Retinal pigment epithelial cell (primary cell): ENCODE measurements at places on chromosomes 2 and 18.
A peak's percentile ranks its signal among the peaks of the same experiment; 100 is the strongest.

GRCh38 chr18:11516751-11517503 lies 92.5 kb upstream of the SLC35G4 start:
- DNase-seq, result no peak

GRCh38 chr2:43418680-43419079 lies 177.2 kb downstream of the THADA start:
- DNase-seq, result no peak

- DNase-seq, result no peak
These were observed 9.5 kb upstream of the RPRM start for GRCh38 chr2:153488072-153488471.

- peak; percentile 56 for DNase-seq
These were observed 92.6 kb upstream of the KCNE4 start for GRCh38 chr2:222959358-222959757.

DNA sequence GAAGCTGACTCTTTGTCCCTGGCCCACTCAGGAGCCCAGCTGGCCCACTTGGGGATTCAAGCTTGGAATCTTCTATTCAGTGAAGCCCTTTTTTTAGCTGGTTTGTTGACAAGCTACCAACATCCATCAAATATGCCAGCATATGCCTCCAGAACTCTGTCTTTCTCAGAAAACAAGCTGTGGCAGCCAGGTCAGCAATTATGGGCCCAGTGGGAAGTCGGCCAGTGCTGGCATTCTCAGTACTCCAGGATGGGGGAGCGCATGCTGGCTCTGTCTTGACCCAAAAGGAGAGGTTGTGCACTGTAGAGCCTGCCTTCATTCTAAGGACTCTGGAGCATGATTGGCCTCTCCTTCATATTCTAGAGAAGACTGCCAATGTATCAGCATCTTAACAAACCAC lies 401.5 kb downstream of the CNTNAP5 start:
- no peak for DNase-seq

DNA sequence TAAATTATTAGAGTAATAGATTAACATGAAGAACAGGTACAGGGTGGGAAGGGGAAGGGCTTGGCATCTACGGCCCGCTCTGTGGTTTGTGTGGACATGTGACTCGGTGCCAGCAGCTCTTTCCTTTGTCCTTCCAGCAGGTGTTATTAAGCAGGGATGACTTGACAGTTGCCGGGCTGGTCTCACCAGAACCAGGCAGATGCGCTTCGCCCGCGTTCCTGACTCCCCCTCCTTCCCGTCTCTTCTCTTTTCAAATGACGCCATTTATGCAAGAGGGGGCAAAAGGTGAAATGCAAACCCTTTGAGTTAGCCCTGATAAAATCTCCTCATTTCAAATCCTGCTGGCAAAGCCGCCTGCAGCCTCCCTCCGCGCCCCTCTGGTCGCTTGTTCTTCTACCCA lies 38.9 kb upstream of the MGAT4A start:
- no peak for DNase-seq

DNA sequence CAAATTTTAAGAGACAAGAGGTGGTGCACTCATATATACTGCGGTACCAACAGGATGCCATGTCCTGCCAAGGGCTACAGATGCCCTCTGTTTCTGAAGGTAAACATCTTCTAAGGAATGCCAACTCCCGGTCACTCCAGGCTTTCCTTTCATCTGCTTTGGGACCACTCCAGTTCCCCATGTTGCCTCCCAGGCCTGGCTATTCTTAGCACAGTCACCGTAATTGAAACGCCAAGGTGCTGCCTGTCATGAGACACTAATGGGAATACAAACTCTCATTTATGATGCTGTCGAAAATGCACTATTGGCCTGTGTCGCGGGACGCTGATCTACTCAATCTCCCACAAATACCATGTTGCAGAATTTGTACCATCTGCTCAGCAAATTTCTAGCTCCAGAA lies 79.6 kb downstream of the KLF7 start:
- no peak for DNase-seq

DNA sequence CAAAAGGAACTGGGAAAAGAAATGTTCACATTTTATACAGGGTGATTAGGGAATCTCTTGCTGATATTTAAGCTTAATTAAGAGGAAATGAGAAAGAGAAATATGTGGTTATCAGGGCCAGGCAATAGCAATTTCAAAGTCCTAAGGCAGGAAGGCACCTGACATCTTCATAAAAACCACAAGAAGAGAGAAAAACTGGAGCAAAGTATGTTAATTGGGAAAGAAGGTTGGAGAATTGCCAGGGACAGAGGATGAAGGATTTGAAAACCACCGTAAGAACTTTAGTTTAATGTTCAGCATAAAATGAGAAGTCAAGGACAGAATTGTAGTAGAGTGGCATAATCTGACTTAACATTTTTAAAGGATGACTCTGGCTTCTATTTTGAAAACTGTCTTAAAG lies 691.8 kb upstream of the NRXN1 start:
- peak; percentile 75 for DNase-seq

- no peak for DNase-seq
These were observed 145.6 kb upstream of the GYPC start for GRCh38 chr2:126510356-126510755.

DNA sequence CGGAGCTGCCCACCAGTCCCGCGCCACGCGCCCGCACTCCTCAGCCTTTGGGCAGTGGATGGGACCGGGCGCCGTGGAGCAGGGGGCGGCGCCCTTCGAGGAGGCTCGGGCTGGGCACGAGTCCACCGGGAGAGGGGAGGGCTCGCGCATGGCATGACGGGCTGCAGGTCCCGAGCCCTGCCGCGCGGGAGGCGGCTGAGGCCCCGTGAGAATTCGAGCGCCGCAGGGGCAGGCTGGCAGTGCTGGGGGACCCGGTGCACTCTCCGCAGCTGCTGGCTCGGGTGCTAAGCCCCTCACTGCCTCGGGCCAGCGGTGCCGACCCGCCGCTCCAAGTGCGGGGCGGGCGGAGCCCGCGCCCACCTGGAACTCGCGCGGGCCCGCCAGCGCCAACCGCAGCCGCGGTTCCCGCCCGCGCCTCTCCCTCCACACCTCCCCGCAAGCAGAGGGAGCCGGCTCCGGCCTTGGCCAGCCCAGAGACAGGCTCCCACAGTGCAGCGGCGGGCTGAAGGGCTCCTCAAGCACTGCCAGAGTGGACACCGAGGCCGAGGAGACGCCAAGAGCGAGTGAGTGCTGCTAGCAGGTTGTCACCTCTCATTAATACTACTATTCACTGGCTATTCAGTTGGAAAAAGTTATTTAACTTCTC lies 3.6 kb upstream of the TTC21B start:
- no peak for DNase-seq

DNA sequence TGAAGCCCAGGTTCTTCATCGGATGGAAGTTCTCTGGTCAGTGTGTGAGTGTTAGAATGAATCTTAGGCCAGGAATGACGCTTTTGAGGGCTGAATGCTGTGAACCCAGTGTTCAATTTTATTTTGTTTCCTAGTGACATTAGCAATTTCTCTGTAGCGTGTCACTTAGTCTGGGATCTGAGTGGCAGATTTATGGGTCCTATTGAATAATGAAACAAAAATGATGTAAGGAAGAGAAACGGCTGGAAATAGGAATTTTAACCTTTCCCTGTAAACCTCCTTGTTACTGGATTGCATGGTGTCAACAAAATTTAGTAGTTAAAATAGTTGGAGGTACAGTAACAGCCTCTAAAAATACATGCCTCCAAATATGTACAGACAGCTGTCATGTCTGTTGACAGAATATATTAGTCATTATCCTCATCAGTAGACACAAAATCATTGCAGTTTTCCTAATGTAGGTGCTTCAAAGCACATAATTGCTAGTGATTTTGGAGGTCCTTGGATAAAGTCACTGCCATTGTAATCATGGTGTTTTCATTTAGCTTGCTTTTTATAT lies 223.8 kb upstream of the SPRED2 start:
- no peak for DNase-seq

DNA sequence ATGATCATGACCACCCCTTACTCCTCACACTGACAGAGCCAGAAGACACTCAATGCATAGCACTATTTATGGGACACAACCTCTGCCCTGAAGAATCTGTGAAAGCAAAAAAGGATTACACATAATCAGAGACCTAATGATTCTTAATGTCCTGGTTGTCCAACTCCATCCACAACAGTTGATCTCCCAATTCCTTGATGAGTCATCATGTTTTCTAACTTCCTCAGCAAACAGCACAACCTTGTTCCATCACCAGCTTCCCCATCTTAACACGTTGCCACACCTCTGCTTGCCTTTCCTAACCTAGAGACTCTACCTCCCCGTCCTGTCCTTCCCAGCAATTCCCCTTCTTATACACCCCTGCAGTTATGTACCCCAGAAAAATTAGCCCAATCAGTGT lies 13.2 kb upstream of the MARCHF4 start:
- DNase-seq, result no peak

DNA sequence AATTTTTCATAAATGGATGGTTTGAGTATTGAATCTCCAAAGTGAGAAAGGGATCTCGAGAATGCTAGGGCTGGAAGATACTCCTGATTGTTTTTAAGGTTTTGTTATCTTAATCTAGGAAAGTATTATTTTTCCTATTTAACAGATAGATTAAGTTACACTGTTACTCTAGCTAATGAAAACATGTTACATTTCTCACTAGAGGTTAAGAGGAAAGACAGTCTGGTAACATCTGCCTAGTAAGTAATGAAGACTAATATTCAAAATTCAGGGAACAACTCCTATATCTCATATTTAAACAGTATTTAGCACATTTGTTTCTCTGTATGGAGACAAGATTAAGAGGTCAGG lies 2.0 kb downstream of the GALNT3 start:
- no peak for DNase-seq

- no peak for DNase-seq
These were observed 74.0 kb downstream of the CERS6 start for GRCh38 chr2:168529900-168530561.

DNA sequence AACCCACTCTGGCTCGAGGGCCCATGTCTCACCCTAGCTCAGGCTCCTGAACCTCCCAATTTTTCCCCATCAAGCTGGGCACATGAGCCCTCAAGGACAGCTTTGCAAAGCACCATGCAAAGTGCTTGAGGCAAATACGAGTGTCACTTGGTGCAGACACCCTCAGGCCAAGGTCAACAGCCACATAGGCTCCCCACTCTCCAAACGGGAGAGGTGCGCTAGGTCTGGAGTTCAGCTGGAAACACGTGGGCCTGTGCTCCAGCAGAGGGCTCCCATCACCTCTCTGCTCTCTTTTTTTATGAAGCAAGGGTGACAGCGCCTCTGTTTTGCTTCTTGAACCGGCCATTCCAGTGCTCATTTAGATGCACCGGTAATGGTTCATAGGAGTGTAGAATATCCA lies 11.9 kb upstream of the ARHGAP25 start:
- no peak for DNase-seq

DNA sequence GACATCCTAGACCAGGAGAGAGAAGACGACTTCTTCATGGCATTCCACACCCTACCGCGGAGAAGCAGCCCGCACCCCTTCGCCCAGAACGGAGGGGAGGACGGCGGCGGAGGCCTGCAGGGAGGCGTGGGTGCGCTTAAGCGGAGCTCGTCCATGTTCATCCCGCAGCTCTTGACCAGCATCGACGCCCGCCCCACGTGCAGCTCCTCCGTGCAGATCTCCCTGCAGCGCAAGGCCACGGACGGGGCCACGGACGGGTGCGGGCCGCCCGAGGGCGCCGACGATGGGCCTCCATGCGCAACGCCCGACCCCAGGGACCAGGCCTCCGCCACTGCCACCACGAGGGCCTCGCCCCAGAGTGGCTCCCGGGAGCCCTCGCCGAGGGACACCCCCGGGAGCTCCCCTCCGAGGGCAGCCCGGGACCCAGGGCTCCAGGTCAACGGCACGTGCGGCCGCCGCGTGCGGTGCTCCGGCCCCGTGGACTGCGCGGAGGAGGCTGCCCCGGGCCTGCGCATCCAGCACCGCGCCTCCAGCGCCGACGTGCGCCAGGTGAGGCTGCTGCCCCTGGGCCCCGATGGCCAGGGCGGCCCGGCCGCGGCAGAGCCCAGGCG lies 211.8 kb downstream of the NEDD4L start:
- DNase-seq, result no peak

DNA sequence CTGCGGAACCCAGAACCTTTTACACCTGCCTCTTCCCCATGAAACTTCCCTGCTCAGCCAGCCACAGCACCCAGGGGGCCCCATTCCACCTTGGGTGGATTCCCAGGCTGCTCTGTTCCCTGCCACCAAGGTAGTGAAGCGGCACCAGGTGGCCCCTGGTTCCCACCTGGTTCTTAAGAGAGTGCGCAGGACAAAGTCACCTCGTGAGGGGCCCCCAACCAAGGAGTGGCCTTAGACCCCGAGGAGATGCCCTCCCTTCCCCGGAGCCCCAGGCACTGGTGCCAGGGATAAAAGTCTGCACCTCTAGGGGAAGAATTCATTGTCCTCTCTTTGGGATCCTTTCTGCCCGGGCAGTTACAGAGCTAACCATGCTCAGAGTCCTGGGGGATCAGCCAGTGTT lies 3.1 kb upstream of the LPIN1 start:
- DNase-seq, result no peak

DNA sequence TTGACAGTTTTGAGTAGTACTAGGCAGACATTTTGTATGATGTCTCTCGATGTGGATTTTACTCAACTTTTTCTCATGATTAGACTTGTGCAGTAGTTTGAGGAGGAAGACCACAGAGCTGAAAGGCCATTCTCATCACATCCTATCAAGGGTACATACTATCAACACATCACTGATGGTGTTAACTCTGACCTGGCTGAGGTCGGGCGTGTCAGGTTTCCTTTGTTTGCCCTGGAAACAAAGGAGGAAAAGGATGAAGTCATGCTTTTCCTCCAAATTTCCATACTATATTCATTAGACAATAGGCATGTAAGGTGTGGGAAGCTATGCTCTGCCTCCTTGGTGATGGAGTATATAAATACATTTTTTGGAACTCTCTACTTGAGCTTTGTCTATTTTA lies 211.1 kb downstream of the DSEL start:
- DNase-seq, result no peak

- no peak for DNase-seq
These were observed 1.9 kb downstream of the CMPK2 start for GRCh38 chr2:6863792-6864191.

- no peak for DNase-seq
These were observed 65.3 kb downstream of the C1D start for GRCh38 chr2:67997528-67997900.

DNA sequence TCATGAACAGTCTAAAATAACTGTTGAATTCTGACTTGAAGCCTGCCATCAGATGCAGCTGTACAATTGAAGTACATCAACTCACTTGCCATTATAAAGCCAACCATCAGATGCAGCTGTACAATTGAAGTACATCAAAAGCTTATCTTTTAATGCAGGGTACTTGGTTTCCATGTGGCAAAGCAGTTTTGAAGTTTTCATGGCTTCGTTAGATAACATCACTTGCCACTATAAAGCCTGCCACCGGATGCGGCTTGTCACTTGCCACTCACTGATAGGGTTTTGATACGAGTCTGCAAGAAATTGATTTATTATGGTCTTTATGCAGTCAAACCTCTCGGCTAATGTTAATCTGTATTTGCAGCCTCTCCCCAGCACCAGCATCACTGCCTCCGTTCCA lies 1605.8 kb downstream of the SUCLG1 start:
- no peak for DNase-seq

DNA sequence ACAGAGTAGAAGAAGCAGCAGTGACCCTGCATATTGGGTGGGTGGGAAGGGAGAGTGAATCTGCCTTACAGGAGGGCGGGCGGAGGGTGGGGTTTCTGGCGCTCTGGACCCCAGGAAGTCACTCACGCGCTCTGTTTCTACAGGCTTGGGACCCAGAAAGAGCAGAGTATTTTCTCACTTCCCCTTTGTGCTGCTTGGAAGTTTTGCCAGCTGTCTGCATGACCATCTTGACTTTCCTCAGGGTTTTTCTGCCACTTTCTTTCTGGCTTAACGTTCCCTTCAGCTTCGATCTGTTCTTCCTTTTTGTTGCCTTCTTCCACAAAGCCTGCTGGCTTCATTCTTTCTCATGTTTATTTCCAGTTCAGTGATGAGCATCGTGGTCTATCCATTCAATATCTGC lies 383.1 kb downstream of the GALR1 start:
- no peak for DNase-seq
